ENCODE measurements at places on chromosomes 1 and 21.

- no peak for DNase-seq
Observed at GRCh38 chr1:236142253-236143103, at the start of gene GPR137B. TSS of gene GPR137B (plus strand) at chr1:236142539. CDS start at chr1:236142623, 84 bp downstream.

GRCh38 chr1:201104141-201104540 lies 8.1 kb downstream of the CACNA1S start:
- no peak for DNase-seq

- no peak for DNase-seq
Observed at GRCh38 chr1:16253332-16253922, 16.4 kb upstream of the CPLANE2 start.

DNA sequence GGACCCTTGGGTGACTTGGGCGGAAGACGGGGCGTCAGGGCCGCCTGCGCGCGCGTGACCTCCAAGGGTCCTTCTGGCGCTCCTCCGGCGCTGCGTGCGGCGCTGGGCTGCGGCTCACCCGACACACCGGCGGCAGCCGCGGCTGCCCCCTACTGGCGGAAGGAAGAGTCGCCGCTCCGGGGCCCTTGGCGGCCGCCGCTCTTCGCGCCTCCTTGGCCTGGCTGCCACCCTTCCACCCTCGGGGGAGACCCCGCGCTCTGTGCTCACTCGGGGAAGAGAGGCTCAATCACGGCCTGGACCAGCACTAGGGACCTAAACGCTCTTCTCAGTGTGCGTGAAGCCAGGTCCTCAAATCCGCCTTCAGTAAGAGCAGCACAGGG lies 89.7 kb downstream of the DMRTA2 start:
- DNase-seq, result no peak

All from omental fat pad (tissue), 4 donors.